ENCODE measurements at places on chromosomes 4 and X.

DNA sequence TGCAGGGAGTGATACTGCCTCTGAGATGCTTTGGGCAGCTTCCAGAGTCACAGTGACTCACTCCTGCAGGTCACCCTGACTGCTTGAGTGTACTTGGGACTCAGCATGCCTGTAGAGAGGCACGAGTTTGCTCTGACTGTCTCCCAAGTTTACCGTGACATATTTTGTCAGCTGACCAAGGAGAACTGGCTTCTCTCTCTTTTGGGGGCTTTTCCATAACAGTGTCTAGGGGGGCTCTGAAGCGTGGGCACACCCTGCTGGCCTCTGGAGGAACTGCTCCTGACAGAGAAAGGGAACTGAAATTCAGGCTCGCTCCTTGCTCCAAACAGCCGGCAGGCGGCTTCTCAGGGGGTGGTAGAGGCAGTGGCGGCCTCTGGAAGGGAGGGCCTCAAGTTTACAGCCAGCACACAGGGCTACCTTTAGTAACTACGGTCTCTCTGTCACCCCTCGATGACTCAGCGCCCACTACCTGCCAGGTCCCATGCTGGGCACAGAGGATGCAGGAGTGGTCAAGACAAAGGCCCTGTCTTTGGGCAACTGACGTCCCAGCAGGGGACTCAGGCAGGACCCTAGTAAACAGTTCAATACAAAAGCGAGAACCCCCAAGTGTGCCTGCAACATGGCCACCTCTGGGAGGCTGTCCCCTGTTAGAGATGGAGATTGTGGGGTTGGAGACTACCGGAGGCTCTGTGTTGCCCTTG is 17.8 kb downstream of the ZNF185 start:
- DNase-seq, result no peak

GRCh38 chr4:182126096-182126495 is 117.1 kb upstream of the TENM3 start:
- no peak for DNase-seq

GRCh38 chr4:73945674-73946449 is 36.0 kb downstream of the PF4 start:
- DNase-seq, result no peak

DNA sequence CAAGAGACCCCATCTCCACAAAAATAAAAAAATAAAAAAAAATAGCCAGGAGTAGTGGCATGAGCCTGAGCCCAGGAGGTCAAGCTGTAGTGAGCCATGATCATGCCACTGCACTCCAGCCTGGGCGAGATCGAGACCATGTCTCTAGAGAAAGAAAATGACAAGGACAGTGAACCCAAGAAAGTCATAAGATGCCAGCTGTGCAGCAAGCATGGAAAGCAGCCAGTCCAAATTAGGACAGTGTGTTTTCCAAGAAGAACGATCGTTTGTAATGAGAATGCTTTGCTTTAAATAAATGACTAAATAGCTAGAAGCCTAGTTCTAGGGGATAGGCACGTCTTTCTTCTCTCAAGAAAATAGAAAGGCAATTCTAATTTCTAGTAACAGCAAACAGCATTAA is 58.4 kb upstream of the MSANTD1 start:
- no peak for DNase-seq

GRCh38 chrX:73562984-73563737 is at the start of gene CHIC1:
TSS of gene CHIC1 (plus strand) at chrX:73563197. CDS start at chrX:73563285, 88 bp downstream.
- DNase-seq, result peak; percentile 63

GRCh38 chrX:48698306-48698705 is 1.8 kb downstream of the SUV39H1 start:
- no peak for DNase-seq

- peak; percentile 80 for DNase-seq
Observed at GRCh38 chr4:94507708-94508107, 56.0 kb downstream of the PDLIM5 start.

DNA sequence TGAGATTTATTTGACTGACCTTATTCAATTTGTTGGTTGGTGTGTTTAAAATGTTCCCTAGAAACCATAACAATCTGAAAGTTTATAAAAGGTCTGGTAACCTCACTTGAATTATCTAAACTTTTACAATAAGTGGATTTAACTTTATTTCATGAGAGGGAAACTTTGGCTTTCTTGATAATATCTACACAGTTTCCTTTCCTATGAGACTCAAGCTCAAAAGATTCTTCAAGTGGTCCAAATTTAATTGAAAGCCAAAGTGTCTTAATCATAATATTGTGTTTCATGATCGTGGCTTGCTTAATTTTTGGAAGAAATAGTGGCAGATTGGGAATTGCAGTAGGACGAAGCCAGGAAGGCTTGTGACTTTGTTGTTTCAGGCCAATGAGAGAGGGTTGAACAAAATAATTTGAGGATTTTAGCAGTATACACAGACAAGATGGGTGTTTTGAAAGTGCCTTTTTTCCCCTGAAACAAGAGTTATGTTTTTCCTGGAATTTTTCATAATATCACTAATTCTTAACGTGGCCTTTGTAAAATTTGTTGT is 55.0 kb downstream of the PHEX start:
- DNase-seq, result no peak

- no peak for DNase-seq
Observed at GRCh38 chrX:125782184-125782583, 383.9 kb downstream of the DCAF12L2 start.

DNA sequence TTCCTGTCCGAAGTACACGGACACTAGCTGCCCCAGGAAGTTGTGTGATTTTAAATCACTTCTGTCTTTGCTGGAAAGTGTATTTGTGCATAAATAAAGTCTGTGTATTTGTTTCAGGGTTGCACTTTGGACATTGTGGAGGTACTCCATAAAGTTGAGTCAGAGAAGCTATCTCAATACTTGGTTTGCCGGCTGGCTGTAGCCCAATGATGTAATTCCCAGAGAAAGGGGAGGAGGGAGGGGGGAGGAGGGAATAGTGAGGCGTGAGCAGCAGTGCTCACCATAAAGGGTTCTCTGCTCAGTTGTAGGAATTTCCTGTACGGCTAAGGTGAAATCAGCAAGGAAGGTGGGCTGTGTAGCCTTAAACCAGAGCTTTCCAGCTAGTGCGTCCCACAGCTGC is 7.5 kb downstream of the APEX2 start:
- no peak for DNase-seq

DNA sequence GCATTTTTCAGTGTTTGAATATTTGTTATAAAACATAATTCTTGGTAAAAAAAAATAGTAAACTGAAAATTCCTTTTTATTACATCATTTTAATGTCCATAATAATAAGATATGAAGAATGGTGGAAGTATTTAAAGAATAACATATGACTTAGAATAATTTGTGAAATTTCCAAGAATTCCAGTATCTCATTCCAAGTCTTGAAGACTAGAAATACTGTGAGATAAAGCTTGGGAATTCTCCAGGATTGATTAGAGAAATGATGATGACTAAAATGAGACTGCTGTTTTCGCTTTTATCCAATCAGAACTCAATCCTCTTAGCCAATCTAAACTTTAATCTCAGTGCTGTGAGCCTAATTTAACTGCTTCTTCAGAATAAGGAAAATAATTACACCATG is 184.2 kb upstream of the HCCS start:
- no peak for DNase-seq

- DNase-seq, result no peak
Observed at GRCh38 chr4:97900229-97900628, 243.0 kb downstream of the STPG2 start.

- DNase-seq, result no peak
Observed at GRCh38 chr4:183936047-183936446, 30.9 kb downstream of the STOX2 start.

GRCh38 chrX:130879869-130880268 is 23.1 kb downstream of the ENOX2 start:
- no peak for DNase-seq

DNA sequence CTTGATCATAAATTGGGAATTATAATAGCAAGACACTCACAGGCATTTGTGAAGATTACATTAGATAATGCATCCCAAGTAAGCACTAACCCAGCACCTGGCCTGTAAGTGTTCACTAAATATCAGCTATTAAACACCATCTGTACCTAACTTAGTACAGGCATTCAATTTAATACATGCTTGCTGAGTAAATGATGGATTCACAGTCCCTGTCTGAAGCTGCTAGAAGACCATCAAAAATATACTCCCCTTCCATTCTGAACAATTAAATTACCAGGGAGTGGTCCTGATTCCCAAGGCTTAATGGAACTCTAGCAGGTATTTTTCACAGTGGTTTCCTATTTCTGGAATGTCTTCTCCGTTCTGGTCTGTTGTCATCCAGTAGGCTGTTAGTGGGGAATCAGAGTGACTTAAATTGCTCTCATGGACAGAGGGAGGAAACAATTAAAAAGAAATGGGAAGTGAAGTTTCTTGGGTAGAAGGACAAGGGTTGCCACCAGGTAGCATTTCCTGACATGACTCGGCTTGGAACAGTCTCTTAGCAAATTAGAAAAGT is 233.9 kb downstream of the PTTG2 start:
- no peak for DNase-seq

DNA sequence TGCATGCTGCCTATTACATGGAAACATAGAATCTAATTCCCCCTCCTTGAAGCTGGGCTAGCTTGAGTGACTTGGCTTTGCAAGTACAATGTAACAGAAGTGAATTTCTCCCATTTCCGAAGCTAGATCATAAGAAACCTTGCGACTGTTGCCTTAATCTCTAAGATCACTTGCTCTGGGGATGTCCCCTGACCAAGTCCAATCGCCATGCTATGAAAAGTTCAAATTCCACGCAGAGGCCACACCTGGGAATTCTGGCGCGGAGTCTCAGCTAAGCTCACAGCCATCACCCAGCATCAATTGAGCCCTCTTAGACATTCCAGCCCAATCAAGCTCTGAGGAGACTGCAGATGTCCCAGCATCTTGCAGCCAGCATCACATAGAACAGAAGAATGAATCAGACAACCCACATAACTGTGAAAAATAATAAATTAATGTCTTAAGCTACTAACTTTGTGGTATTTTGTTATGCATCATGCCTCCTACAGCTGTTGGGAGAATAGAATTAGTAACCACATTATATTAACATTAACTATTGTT is 27.0 kb downstream of the GPM6A start:
- DNase-seq, result no peak

GRCh38 chr4:181952478-181952877 is 290.7 kb upstream of the TENM3 start:
- DNase-seq, result no peak

DNA sequence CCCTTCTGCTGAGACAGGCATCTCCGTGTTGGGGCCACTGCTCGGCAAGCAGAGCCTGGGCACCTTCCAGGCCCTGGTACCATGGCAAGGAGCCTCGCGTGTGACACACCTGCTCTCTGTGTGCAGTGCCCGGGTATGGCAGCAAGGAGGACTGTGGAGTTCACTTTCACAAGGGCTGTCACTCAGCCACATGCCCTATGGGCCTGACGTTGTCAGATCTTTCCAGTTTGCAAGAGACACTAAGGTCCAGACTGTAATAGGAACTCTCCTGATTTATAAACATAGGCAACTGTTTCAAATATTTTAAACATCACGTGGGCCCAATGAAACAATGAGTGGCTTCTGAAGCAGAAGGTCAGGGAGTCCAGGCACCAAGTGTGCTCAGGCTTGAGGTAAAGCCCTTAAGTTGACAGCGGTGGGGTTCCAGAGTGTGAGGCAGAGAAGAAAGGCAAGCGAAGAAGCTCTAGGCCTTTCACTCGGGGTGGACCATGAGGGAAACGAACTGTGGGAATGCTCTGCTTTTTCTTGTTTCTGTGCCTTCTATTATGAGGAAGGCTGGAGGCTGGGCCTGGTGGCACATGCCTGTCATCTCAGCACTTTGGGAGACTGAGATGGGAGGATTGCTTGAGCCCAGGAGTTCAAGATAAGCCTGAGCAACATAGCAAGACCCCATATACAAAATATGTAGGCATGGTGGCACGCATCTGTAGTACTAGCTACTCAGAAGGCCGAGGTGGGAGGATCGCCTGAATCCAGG is 108.6 kb upstream of the TRIM2 start:
- DNase-seq, result no peak

- DNase-seq, result no peak
Observed at GRCh38 chr4:21901831-21902230, 46.7 kb downstream of the KCNIP4 start.
